ENCODE measurements at places on chromosomes 4 and X. TPM values are rescaled to one million over a fixed set of nuclear protein-coding genes. Genes with fewer than 3 reads are reported as not detected.

DNA sequence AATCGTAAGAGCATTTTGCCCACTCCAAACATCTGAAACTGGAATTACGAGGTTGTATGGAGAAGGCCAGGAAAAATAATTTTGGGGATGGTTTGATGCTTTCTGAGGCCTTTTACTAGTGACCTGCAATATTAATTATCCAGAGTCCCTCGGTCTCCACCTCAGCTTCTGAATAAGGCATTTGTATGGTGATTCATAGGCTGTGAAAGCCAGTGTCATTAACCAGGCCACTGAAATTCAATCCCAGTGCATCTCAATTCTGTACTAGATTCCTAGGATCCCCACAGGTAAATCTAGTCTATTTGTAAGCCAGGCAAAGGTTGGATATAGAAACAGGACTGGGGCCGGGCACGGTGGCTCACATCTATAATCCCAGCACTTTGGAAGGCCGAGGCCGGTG, 135.4 kb upstream of the RBPJ start:
- DNase-seq = no peak

DNA sequence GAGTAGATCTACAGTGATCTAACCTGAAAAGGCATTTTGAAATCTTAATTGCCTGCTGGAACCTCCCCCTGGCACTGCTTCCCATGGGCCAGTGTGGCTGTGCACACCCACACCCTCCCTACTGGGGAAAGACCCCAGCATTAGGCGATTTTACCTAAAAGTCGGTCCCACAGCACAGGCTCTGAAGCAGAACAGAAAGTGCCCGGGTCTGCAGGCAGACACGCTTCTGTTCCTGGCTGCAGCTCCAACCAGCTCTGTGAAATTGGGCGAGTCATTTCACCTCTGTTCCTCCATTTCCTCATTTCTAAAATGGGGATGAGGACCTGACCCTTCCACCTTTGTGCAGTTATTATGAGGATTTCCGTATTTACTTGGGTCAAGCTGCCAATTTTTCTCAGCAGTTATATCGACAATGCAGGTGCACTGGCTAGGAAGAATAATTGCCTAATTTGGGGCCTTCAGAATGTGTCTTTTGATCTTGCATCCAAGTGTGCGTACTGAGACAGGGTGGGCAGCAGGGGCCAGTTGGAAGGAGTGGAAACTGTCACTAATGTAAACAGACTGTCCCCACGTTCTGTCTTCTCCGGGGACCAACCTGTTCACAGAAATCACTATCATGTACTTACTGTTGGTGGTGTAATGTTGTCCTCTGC, 7.1 kb downstream of the KLF3 start:
- peak; percentile 35 for DNase-seq

AKAP4 gene
- not detected for total RNA-seq

C4orf51 gene
- not detected for total RNA-seq

DNA sequence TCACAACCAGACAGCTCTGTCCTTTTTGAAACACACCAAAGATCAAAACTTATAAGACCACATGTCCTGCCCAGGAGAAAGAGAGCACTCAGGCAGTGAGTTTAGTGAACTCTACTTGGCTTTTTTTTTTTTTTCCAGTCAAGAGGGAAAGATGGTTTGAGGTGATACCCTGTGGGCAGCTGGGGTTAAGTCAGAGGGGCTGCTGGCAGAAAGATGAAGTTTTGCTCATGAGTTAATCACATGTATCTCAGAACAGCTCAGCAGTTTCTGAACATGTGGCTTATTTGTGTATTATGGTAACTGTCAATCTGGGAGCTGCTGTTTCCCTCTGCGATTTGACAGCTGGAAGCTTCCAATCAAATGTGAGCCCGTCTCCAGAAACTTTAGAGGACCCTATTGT, 56.4 kb upstream of the MAP3K15 start:
- DNase-seq = no peak

DNA sequence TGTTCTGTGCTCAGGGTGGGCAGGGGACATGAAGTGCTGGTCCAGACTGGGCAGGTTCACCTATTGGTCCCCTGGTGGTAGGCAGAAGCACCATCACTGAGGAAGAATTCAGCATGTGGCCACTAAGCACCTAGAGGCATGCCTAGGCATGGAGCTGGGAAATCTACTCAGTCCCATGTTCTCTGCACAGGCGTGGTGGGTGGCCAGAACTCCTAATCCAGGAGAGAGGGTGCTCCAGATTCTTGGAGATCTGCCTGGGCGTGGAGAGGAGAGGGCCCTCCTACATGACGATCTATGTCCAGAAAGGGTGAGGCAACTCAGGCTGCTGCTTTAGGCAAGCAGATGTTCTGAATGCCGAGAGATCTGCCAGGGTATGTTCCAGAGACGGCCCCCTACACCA, 44.6 kb upstream of the MAGEC2 start:
- no peak for DNase-seq

DNA sequence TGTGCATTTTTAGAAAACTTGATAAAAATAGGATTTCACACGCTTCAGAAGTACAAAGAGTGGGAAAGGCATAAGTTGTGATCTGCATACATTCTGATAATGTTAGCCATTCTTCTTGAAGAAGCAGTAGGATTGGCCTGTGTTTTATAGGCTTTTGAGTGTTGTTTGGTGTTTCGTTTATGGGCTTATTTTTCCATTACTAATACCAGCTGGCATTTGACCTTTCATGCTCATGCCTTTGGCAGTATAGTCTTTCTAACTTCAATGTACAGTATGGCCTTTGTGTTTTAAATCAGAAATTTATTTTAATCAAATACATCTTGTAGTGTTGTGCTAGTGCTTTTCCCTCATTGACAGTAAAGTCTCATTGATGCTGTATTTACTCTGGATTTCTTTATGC, 51.5 kb upstream of the SLC4A4 start:
- DNase-seq = no peak

Data from liver (tissue), 10 donors.